ENCODE measurements at places on chromosomes 16 and 17.
A peak's percentile ranks its signal among the peaks of the same experiment; 100 is the strongest.

DNA sequence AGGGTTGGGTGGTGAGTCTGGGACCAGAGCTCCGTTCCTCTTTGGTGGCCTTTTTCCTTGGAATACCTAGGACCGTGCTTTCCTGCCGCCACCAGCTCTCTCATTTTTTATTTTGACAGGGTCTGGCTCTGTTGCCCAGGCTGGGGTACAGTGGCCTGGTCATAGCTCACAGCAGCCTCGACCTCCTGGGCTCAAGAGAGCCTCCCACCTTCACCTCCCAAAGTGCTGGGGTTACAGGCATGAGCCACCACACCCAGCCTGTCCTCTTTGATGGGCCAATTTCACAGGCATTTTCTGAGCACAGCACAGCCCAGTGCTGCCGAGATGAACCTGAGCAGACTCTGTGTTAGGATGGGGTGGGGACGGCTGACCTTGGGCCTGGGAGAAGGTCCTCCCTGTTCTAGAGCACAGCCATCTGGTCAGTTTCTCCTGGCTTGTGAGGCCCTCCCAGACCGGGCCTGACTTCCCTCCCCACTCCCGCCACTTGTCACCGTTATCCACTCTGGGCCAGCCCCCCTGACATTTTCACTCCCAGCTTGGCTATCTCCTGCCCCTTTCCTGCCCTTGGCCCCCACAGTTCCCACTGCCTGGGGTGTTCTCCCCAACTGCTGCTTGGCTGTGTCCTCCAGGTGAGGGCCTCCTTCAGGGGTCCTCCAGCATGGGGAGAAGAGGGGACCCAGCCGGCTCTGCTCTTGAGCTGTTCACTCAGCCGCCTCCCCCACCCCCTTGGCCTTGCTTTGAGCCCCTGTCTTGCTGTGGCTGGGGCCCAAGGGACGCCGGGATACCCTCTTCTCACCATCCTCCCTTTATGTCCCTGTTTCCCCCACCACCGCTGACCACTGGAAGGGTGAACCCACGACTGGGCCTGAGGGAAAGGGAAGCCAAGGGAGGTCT is 5.0 kb downstream of the ADCY7 start:
- no peak for DNase-seq

- no peak for DNase-seq
Observed at GRCh38 chr17:41301204-41301790, 1.4 kb downstream of the KRTAP29-1 start.

DNA sequence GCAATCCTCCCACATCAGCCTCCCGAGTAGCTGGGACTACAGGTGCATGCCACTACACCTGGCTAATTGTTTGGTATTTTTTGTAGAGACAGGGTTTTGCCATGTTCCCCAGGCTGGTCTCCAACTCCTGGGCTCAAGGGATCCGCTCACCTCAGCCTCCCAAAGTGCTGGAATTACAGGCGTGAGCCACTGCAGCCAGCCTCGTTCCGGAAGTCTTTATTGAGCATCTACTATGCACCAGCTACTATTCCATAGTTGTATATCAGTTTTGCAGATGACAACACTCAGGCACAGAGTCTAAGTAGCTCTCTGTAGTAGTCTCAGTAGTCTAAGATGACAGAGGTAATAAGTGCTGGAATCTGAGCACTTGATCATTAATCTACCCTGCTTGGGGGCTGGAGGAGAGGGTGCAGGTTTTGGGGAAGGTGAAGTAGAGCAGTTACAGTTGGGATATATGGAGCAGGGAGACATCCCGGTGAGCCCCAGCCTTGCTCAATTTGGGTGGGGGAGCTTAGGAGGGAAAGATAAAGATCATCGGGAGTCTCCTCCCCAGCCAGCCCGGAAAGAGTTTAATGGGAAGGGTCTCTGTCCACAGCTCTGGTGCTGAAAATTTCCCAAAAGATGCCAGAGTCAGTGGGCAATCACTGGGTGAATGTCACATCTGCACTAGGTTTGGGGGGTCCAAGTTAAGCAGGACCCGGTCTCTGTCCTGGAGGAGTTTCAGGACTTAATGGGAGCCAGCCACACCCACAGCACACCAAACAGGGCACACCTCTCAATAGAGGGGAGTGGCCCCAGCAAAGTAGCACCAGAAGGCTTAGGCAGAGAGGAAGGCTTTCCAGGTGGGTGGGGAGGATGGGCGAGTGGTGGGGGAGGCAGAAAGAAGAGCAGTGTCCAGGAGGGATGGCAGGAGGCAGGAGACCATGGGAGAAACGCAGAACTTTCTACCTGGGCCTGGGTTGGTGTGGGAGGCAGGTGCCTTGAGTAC is 1.7 kb downstream of the OTOP3 start:
- no peak for DNase-seq

GRCh38 chr17:77217566-77217965 is 76.8 kb downstream of the SEC14L1 start:
- peak; percentile 75 for DNase-seq

DNA sequence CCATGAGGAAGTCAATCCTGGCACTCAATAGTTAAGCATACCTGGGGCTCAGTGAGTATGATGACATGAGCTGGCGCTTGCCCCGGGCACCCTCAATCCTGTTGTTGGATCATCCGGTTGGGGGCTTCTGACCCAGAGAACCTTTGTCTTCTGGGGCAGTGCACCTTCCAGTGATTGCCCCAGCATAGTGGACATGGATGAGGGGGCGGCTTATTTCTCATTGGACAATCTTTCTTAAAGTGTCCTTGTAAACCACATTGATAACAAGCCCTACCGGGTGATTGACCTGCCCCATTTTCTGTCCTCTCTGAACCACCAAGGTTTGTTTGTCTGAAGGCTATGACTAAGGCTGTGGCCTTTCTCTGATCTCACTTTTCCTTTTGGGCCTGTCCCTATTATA is 18.2 kb downstream of the IGSF6 start:
- DNase-seq, result no peak
